ENCODE measurements at places on chromosomes 7 and 10. TPM values are rescaled to one million over a fixed set of nuclear protein-coding genes. Genes with fewer than 3 reads are reported as not detected.

DNA sequence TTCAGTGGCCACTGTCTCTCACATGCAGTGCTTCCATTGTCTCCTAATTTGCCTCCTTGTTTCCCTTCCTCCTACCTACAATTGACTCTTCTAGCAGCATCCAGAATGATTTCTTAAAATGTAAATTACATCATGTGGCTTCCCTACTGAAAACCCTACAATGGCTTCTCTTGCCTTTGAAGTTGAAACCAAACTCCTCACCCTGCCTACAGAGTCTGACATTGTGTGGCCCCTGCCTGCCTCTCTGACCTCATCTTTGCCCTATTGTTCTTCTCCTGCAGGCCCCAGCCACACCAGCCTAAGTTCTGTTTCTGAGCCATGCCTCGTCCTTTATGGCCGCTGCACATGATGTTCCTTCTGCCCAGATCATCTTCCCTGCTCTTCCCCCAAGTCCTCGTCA is 35.8 kb upstream of the CDK1 start:
- no peak overlapping the region for H3K4me3 ChIP-seq
- no peak overlapping the region for H3K27ac ChIP-seq
- no peaks in the 10 kb centered on the region for H3K36me3 ChIP-seq
- H3K27me3 ChIP-seq: no peaks in the 10 kb centered on the region

The C10orf62 gene
- total RNA-seq: not detected

DNA sequence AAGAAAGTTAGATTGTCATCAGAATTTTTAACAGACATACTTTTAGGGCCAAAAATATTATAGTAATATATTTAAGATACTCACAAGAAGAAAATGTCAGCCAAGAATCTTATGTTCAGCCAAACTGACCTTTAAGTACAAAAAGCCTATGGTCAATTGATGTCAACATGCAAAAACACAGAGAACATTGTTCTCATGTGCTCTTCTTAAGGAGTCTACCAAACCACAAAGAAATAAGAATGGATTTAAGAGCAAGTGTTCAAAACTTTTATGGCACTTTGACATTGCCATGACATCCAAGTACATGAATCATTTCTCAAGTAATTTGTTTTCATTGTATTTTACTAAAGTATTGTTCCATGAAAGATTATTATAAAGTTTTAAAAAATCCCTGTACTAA is 180.4 kb downstream of the TMEM26 start:
- H3K4me1 ChIP-seq: no peaks in the 10 kb centered on the region
- no peak for DNase-seq
- H3K27me3 ChIP-seq: no peaks in the 10 kb centered on the region
- no peak overlapping the region for H3K4me3 ChIP-seq

GRCh38 chr7:155352076-155352752 is 54.5 kb downstream of the INSIG1 start:
- no peaks in the 10 kb centered on the region for H3K36me3 ChIP-seq
- no peak overlapping the region for H3K4me3 ChIP-seq
- H3K27me3 ChIP-seq: no peaks in the 10 kb centered on the region
- H3K27ac ChIP-seq: no peak overlapping the region

GRCh38 chr7:69256634-69257081 is 341.6 kb upstream of the AUTS2 start:
- H3K4me1 ChIP-seq: no peaks in the 10 kb centered on the region
- no peak overlapping the region for H3K4me3 ChIP-seq
- H3K27me3 ChIP-seq: no peaks in the 10 kb centered on the region
- no peaks in the 10 kb centered on the region for H3K36me3 ChIP-seq
- peak; percentile 80 for DNase-seq
- H3K27ac ChIP-seq: no peak overlapping the region

The MSMB gene
- total RNA-seq: not detected

The GIMAP7 gene
- total RNA-seq: 9.4 TPM
